ENCODE measurements at places on chromosomes 12 and 14.
A peak's percentile ranks its signal among the peaks of the same experiment; 100 is the strongest.

DNA sequence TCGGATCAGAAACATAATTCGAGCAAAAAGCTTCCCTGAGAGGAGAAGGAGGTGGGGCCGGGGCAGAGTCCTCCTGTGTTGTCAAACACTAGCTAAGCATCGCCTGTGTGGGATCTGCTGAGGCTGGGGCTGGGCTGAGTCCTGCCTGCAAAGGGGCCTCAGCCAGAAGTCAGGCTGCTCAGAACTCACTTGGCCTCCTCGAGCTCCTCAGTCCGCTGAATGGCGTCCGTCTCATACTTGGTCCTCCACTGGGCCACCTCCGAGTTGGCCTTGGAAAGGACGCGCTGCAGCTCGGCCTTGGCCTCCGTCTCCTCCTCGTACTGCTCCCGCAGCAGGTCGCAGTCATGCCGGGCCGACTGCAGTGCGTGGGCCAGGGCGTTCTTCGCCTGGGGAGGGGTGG, 9.9 kb upstream of the MYH6 start:
- H3K36me3 ChIP-seq: no peaks in the 10 kb centered on the region
- H3K4me3 ChIP-seq: no peak overlapping the region
- no peaks in the 10 kb centered on the region for H3K27me3 ChIP-seq
- no peaks in the 10 kb centered on the region for H3K4me1 ChIP-seq
- H3K27ac ChIP-seq: no peak overlapping the region

- H3K36me3 ChIP-seq: no peaks in the 10 kb centered on the region
- H3K4me3 ChIP-seq: peak within 1 kb of the TSS; percentile 93
- peaks cover 2% of the 10 kb centered on the region for H3K27me3 ChIP-seq
- H3K27ac ChIP-seq: no peak within 1 kb of the TSS
- H3K4me1 ChIP-seq: peaks cover 4% of the 10 kb centered on the region
- DNase-seq: peak; percentile 65
Observed at GRCh38 chr14:29927376-29928116, at the start of gene PRKD1. PRKD1 (minus strand) TSS chr14:29927847.

DNA sequence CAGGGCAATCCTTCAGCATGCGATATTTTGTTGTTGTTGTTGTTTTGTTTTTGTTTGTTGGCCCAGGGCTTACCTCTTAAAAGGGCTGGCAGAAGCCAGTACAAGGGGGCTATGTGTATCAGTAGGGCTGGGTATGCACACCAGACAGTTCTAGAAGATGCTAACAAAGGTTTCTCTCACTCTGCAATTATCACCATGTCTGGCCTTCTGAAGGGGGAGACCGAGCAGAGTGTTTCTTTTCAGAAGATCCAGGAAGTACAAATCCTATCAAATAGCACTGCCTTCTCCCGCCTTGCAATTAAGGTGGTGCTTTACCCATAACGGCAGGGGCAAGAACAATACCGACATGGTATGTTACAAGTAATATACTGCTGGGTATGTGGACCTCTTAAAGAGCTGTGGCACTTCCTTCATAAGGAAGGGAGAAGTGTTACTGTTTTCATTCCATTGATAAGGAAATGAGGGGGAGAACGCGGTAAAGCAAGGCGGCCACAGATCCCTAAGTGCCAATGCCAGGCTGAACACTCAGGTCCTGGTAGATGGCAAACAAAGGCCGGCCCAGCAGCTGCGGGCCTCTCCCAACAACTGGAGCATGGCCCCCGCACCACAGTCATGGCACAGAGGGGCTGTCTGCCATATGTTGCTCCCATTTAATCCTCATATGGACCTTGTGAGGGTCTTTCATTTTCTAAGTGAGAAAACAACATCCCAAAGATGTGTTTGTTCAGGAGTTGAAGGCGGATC, 19.2 kb upstream of the CACNA2D4 start:
- no peaks in the 10 kb centered on the region for H3K27me3 ChIP-seq
- no peak for DNase-seq
- H3K36me3 ChIP-seq: peaks cover 10% of the 10 kb centered on the region
- no peak overlapping the region for H3K4me3 ChIP-seq
- no peak overlapping the region for H3K27ac ChIP-seq

GRCh38 chr14:69675877-69676416, 64.6 kb downstream of the SUSD6 start:
- H3K36me3 ChIP-seq: no peaks in the 10 kb centered on the region
- H3K4me1 ChIP-seq: no peaks in the 10 kb centered on the region
- no peaks in the 10 kb centered on the region for H3K27me3 ChIP-seq
- no peak for DNase-seq
- no peak overlapping the region for H3K27ac ChIP-seq

DNA sequence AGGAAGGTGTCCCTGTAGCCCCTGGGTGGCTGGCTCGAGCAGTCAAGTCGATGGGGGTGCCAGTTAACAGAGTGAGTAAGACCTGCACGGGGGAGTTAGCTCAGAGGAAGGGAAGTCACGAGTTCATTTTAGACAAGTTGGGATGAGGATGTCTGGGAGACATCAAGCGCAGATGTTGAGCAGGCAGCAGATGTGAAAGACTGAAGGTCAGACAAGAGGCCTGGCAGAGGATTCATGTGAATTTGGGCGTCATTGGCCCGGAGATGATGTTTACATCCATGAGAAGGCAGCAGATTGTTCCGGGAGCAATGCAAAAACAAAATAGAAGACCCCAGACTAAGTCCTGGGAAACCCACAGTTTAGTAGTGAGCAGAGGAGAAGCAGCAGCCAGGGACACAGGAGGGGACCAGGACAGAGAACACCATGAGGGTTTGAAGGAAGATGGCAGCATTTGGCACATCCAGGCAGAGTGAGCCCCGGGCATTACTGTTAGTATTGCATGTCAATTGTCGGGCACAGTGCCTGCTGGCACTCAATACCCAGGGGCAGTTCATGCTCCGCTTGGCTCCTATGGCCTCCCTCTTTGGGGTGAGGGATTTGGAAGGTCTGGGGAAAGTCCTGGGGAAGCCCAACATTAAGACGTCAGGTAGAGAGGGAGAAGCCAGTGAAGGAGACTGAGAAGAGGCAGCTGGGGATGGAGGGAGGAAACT, 15.1 kb downstream of the LTBP2 start:
- no peak for DNase-seq
- H3K4me3 ChIP-seq: no peak overlapping the region

GRCh38 chr14:37595809-37596621, 586 bp downstream of the TTC6 start:
- H3K36me3 ChIP-seq: no peaks in the 10 kb centered on the region
- no peaks in the 10 kb centered on the region for H3K4me1 ChIP-seq
- peaks cover 84% of the 10 kb centered on the region for H3K27me3 ChIP-seq
